Stimulated activated CD4-positive, alpha-beta T cell treated with anti-CD3 and anti-CD28 coated beads, Interleukin-1b, Interleukin-23, amount 100 ng/mL, for 24 hours (primary cell): ENCODE measurements at places on chromosomes 4 and X.

GRCh38 chr4:107363125-107363524 is 327.0 kb upstream of the DKK2 start:
- DNase-seq: no peak

GRCh38 chr4:141311246-141312204 is 90.8 kb downstream of the ZNF330 start:
- DNase-seq: no peak

DNA sequence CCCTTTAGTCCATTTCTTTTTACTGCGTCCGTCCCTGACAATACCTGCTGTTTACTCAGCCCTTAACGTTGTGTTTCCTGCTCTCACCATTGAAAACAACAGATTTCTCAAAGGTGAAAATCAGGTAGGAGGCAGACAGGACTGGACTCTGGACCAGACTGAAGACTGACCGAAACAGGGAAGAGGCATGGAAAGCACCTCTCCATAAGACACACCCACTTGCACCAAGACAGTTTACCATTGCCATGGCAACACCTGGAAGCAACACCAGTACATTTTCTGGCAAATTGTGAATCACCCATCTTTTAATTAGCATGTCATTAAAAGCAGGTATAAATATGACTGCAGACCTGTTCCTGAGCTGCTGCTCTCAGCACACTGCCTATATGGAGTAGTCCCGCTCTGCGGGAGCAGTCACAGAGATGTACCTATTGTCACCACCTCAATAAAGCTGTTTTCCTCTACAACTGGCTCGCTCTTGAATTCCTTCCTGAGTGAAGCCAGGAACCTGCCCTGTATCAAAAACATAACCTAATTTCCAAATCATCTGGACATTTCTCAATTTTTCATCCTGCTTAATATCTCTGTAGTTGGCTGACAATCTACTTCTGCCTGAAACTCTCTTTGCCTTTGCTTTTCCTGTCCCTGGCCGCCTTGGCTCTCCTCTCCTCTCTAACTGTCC is 117.0 kb downstream of the RNF150 start:
- no peak for DNase-seq

GRCh38 chrX:97766501-97767095 is 882.9 kb downstream of the RPA4 start:
- no peak for DNase-seq

DNA sequence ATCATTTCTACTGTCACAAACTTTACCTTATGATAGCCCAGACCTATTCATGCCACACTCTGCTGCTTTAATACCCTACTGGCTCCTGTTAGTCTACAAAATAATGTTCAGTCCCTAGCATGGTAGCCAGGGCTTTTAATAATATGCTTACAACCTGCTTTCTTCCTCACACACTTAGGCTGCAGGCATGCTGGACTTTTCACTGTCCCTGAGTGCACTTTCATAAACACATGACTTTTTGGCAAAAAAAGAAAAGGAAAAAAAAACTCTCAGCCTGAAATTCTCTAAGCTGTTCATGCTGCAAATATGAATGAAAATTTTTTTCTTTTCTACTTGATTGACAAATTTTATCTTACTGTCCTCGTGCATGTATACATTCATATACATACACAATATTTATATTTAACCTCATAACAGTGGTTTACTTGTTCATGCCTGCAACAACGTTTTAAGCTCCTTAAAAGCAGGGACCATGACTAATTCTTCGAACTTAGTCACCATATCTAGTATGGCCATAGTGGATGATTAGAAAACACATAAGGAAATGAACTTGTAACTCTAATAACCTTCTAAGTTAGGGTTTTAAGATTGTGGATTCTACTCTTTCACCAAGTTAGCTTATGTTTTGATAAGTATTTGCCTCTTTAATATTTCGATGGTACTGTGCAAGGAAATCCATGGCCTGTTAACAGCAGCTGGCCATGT is 229.5 kb downstream of the SPCS3 start:
- DNase-seq: no peak

GRCh38 chr4:123364906-123365305 is 31.7 kb upstream of the SPRY1 start:
- DNase-seq: no peak

DNA sequence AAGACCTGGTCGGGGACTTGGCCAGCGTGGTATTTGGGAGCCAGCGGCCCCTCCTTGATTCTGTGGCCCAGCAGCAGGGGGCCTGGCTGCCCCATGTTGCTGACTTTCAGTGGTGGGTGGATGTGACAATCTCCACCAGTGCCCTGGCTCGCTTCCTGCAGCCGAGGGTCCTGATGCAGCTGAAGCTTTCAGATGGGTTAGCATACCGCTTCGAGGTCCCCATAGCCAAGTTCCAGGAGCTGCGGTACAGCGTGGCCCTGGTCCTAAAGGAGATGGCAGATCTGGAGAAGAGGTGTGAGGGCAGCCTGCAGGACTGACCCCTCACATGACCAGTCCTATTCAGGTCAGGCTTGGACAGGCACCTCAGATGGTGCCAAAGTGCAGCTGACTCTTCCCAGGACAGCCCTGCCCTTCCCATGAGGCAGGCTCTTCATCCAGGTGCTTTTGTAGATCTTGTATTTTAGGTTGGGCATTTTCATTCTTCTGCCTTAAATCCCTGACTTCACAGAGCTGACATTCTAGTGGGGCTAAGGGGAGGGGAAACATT is 15.1 kb downstream of the LNX1 start:
- no peak for DNase-seq

- DNase-seq: no peak
These were observed 84.6 kb upstream of the IRF2 start for GRCh38 chr4:184558996-184559395.

DNA sequence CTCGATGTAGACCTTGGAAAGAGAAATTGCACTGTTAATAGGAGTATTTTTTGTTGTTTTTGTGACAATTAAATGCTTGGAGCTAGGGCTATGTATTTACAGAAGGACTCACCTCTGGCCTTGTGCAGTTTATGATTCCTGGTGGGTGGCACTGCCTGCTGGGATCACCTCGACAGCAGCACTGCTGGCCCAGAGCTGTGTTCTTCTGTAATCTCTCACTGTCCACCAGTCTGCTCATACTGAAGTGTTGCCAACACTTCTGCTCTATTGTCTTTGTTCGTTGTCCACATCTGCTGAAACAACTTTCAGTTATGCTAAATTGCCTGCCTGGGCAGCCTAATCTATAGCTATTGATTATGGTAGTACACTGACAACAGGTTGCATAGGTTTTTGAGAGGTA is 194.4 kb upstream of the ANK2 start:
- DNase-seq: no peak

DNA sequence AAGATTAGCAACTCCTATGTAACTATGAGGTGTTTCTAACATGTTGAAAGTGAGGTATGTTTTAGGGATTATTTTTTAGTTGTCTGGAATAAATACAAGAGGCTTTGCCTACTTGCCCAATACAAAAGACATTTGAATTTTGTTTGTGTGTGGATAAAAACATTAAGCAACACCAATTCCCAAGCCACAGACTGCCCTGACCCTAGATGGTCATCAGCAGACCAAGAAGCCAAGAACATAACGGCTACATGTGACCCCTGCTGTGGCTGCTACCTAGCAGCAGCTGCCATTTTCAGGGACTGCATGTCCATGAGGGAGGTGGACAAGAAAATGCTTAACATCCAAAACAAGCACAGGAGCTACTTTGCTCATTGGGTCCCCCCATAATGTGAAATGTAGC is 70.5 kb upstream of the QRFPR start:
- no peak for DNase-seq

GRCh38 chrX:68252664-68253063 is 180.6 kb downstream of the OPHN1 start:
- DNase-seq: no peak

DNA sequence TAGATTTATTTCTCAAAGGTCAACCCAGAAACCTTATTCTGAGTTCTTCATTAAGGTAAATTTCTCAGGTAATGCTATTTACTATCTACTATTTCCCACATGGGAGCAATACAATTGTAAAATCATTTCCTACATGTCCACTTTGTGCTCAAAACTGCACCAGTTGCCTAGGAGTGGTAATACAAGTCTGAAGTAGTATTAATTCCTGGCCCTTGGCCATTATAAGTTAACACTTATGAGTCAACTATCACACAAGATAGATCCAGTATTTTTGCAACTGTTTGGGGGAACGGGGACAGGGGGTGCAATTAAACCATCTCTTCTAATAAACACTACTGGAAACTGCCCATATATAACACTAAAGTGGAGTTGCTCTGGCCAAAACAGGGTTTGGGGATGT is 48.9 kb downstream of the ACSL4 start:
- no peak for DNase-seq

GRCh38 chr4:180134091-180134866 is 2108.9 kb upstream of the TENM3 start:
- no peak for DNase-seq

DNA sequence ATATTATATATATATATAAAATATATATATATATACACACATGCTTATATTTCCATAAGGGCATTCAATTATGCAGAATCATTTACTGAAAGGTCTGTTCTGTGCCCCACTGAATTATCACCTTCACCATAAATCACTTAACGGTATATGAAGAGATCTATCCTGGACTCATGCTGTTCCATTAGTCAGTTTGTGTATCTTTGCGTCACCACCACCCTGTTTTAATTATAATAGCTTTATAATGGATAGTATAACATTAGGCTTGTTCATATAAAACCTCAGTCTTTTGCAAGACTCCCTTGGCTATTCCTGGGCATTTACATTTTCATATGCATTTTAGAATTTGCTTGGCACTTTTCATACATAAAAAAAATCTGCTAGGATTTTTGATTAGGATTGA is 19.1 kb downstream of the WDR17 start:
- DNase-seq: no peak

- no peak for DNase-seq
These were observed 229.1 kb upstream of the FSTL5 start for GRCh38 chr4:162392946-162393345.

DNA sequence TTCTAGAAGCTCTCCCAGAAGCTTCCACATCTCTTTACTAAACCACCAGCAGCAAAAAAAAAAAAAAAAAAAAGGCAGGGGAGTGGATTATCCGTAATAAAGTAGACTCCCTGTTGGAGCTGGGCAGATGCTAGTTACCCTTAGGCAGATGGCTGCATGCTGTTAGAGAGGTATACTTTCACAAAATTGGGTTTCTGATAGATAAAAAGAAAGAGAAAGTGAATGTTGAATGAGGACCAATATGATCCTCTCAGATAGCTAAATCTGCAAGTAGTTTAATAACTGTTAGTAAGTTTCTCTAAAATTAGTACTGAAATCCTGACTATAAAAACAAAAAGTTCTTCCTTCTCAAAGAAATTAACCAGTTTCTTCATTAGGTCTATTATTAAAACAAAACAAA is 195.4 kb downstream of the ANAPC10 start:
- DNase-seq: no peak

DNA sequence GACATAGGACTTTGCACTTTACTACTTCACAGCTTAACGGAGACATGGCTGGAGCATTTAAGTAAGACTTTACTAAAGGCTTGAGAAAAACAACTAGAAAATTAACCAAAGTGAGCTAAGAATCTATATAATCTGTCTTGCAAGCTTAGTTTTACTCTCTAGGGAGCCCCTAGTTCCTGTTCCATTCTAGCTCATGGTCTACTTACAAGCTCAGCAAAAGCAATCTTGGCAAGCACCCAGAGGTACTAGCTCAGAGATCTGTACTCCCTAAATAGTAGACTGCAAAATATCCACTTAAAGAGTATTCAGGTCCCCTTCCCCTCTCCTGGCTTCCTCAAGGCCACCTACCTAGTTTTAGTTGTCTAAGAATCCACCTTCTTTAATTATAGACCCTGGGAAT is 469.0 kb downstream of the IDS start:
- DNase-seq: no peak

GRCh38 chr4:19193274-19193981 is 1058.3 kb upstream of the SLIT2 start:
- DNase-seq: no peak

DNA sequence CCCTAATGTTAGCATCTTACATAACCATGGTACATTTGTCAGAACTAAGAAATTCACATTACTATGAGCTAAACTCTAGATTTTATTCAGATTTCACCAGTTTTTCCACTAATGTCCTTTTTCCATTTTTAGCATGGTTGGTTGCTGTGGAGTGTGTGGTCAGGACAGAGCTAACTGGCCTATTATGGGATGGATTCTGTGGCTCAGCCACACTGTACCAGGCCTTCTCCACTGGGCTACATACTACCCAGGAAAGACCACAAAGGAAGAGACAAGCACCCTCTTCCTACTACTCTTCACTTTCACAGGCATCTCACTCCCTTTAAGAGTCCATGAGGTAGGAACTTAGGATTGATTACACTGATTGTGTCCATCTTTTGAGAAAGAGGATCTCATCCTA is 67.4 kb downstream of the ZNF827 start:
- DNase-seq: no peak

DNA sequence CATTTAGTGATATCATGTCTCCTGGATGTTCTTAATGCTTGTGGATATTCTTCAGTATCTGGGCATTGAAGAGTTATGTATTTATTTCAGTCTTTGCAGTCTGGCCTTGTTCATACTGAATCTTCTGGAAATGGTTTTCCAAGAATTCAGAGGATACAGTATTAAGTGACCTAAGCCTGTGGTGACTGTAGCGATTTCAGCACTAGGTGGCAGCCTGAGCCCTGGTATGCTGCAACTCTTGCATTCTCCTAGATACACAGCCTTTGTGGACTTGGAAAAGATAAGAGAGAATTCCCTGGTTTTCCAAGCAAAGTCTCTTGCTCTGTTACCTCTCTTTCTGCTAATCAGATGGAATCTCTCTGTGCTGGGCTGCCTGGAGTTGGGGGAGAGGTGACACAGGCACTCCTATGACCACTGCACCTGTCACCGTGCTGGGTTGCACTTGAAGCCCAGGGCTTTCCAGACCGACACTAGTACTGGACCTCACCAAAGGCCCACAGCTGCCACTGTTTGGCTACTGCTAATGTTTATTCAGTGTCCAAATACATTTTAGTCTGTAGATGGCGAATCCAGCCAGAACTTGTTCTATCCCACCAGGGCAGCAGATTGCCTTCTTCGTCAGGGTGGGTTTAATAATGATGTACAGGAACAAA is 19.3 kb upstream of the SPIN2A start:
- DNase-seq: no peak

- DNase-seq: no peak
These were observed 8.0 kb downstream of the SLIT2 start for GRCh38 chr4:20259707-20260106.

DNA sequence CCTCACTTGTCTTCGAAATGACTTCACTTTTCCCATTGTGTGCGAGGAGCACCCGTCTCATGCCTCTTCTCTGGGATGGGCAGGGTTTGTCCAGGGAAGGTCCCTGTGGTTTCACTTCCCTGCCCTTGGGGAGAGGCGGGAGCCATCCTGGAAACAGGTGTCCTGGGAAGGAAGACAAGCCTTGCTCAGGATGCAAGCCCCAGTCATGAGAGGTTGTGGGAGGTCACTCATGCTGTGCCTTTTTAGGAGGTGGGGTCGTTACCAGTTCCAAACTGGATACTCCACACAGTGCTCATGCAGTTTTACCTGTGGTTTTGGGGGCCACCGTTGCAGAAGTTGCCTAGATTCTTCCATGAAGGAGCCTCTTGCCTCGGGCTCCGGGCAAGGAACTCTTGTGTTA is 3.8 kb downstream of the RGS12 start:
- DNase-seq: no peak
